CD8-positive, alpha-beta memory T cell (primary cell): ENCODE measurements at places on chromosomes 12 and 14. TPM values are rescaled to one million over a fixed set of nuclear protein-coding genes. Genes with fewer than 3 reads are reported as not detected.

Gene OTOGL
- polyA plus RNA-seq, result not detected

Gene TEX52
- not detected for polyA plus RNA-seq

Gene PTPN6
- polyA plus RNA-seq, result 379 TPM

DNA sequence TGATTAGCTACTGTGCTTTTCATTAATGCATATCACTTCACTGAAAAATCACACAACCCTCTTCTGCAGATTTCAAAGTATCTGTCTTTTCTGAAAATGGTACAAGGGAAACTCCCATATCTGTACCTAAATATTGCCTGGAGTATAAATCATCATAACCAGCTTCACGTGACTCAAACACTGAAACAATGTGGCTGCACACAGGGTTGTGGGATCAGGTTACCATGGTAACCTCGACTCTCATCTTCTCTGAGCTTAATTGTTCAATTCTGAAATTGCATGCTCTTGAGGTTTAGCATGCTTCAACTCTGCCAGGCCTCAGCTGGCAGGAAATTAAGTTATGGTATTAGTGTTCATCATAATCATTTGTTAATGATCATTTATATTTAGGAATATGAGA is 77.5 kb upstream of the CPSF6 start:
- no peak for DNase-seq

DNA sequence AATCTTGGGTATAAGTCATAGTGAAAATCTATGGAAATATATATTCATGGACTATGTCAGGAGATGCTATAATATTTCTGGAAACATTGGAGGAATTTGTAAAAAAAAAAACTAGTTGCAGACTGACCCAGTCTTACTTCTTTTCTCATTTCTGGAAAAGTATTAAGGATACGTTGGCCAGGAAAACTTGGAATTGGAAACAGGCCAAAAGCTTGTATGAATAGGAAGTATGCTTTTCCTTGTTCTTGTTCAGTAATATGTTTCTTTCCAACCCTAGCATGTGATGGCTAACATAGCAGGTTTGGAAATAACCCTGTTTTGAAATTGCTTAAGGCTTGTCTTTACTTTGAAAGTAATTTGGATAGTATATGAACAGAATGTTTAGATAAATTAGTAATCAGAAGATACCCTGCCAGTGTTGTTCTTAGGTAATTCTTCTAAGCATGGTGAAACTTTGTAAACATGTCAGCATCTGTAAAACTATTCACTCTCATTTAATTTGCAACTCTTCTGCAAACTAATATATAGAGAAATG is 316.2 kb downstream of the NPAS3 start:
- no peak for DNase-seq

- no peak for DNase-seq
Measured at GRCh38 chr12:8064131-8064530, 2.0 kb downstream of the C3AR1 start.
